Fibroblast of skin of back (primary cell): ENCODE measurements at places on chromosomes 16 and 17.

- DNase-seq, result no peak
These were observed 206.9 kb downstream of the MAP2K4 start for GRCh38 chr17:12227547-12227946.

- DNase-seq, result no peak
These were observed 11.7 kb downstream of the CES1 start for GRCh38 chr16:55821210-55821609.

DNA sequence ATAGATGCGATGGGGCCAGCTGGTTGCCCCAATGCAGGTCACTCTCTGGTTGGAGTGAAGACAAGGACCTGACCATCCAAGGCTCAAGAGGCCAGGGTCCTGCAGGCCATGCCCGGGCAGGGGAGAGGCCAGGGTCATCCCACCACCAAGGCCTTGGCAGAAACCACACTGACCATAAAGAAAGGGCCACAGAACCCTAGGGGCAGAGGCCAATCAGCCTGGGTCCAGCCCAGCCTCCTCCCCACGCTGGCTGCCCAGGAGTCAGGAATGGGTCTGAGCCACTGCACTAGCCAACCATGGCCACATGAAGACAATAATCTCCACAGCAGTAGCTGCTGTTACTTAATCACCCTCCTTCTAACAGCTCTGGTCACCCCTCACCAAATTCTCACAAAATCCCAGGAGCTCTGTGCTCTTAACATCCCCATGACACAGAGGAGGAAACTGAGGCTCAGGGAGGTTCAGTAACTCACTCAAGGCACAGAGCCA lies 10.2 kb upstream of the BCAR1 start:
- no peak for DNase-seq

- no peak for DNase-seq
These were observed 67.2 kb upstream of the AXIN2 start for GRCh38 chr17:65628644-65629036.

GRCh38 chr17:48604770-48605329 lies at the start of gene HOXB6:
TSS of gene HOXB6 (minus strand) at chr17:48604986. CDS start at chr17:48598150, 6,836 bp downstream.
- DNase-seq, result no peak

DNA sequence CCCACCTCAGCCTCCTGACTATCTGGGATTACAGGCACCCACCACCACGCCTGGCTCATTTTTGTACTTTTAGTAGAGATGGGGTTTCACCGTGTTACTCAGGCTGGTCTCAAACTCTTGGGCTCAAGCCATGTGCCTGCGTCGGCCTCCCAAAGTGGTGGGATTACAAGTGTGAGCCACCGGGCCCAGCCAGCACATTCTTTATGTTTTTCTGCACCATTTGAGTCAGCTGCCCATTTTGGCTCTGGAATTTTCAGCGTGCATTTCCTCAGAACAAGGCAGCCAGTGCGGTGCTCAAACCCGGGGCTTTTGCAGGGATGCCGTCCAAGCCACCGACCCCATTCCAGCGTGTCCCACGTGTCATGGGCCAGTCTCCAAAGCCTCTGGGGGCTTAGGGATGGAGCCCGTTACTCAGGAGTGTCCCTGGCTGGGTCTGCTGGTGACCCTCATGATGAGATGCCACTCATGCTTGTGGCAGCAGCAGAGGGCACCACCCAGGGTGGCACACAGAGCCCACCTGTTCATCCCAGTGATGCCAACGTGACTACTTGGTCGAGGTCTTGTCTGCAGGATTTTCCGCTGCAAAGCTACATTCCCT lies 3.7 kb upstream of the RAB40C start:
- peak; percentile 38 for DNase-seq
